ENCODE measurements at places on chromosomes 6 and 20. TPM values are rescaled to one million over a fixed set of nuclear protein-coding genes. Genes with fewer than 3 reads are reported as not detected.

MYO6 gene
- total RNA-seq = 20.2 TPM

CABLES2 gene
- total RNA-seq = 1.9 TPM

RGS17 gene
- 0.69 TPM for total RNA-seq

FITM2 gene
- 7.4 TPM for total RNA-seq

KIF25 gene
- not detected for total RNA-seq

LY6G6F gene
- total RNA-seq = not detected

POU3F2 gene
- 0.49 TPM for total RNA-seq

AIF1 gene
- total RNA-seq = 23.8 TPM

TMEM74B gene
- 2.5 TPM for total RNA-seq

KHDRBS2 gene
- total RNA-seq = 0.30 TPM
